ENCODE measurements at places on chromosomes 5 and 9.

DNA sequence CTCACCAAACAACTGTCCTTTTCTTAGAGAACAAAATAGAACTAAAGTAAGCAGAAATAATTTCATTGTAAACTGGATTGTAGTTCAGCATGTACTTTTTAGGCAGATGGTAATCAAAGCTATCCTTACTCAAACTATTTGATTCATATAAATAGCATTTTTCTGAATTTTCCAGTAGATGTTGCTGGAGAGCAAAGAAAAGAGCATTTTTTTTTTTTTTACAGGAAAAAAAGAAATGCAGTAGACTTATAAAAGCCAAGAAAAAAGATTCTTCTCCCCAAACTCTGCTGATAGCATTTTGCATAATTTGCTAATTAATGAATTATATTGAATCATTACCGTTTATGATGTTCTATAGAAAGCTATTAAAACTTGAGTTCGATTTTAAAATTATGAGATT lies 715.3 kb upstream of the WWC1 start:
- DNase-seq: no peak

DNA sequence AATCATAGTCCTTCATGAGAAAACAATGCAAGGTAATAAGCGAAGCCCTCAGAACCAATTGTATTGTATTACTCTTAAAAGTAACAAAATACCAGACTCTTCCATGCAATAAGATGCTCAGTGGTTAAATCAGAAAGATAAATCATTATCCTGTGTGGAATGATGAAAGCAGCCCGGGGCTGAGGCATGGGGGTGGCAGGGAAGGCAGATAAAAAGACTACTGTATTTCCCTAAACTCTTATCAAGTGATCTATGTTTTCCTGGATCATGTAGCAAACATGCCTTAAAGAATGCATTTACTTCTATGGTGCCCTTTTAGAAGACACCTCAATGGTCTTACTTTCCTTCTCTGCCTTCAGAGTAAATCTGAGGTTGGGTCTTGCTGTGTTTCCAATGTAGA lies 105.6 kb upstream of the DAPK1 start:
- DNase-seq: no peak

- DNase-seq: no peak
These were observed 207.5 kb downstream of the NXNL2 start for GRCh38 chr9:88742483-88742882.

DNA sequence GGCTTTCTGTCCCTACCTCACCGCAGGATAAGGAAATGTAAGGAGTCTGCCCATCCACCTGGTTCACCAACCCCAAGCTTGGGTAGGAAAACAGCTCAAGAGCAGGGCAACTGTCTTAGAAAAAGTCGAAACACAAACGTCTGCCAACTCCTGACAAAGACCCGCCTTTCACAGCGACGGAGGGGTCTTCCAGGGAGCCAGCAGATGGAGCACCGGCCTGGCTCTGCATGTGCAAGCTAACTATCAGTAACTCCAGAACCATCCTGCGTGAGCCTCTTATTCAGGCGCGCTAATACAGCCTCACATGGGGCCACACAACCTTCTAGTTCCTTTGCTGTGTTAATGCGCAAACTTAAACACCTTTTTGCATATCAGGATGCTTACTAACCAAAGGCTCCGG lies 26.9 kb downstream of the CAMSAP1 start:
- no peak for DNase-seq

- no peak for DNase-seq
These were observed 48.1 kb downstream of the POC5 start for GRCh38 chr5:75668977-75669689.
